Panc1 (cell line): ENCODE measurements at places on chromosomes 16 and 17. TPM values are rescaled to one million over a fixed set of nuclear protein-coding genes. Genes with fewer than 3 reads are reported as not detected.
A peak's percentile ranks its signal among the peaks of the same experiment; 100 is the strongest.

Gene CCL17
- not detected for total RNA-seq

Gene CD79B
- total RNA-seq: not detected

Gene TEKT3
- not detected for total RNA-seq

Gene NOS2
- total RNA-seq: 0.08 TPM

Gene KRT33A
- not detected for total RNA-seq

Gene SHPK
- 8.4 TPM for total RNA-seq

Gene BRICD5
- 8.7 TPM for total RNA-seq

Gene KRTAP9-4
- not detected for total RNA-seq

Gene CENPN
- 56.6 TPM for total RNA-seq

Gene SLC52A1
- 0.54 TPM for total RNA-seq

Gene COX4I1
- 429 TPM for total RNA-seq

DNA sequence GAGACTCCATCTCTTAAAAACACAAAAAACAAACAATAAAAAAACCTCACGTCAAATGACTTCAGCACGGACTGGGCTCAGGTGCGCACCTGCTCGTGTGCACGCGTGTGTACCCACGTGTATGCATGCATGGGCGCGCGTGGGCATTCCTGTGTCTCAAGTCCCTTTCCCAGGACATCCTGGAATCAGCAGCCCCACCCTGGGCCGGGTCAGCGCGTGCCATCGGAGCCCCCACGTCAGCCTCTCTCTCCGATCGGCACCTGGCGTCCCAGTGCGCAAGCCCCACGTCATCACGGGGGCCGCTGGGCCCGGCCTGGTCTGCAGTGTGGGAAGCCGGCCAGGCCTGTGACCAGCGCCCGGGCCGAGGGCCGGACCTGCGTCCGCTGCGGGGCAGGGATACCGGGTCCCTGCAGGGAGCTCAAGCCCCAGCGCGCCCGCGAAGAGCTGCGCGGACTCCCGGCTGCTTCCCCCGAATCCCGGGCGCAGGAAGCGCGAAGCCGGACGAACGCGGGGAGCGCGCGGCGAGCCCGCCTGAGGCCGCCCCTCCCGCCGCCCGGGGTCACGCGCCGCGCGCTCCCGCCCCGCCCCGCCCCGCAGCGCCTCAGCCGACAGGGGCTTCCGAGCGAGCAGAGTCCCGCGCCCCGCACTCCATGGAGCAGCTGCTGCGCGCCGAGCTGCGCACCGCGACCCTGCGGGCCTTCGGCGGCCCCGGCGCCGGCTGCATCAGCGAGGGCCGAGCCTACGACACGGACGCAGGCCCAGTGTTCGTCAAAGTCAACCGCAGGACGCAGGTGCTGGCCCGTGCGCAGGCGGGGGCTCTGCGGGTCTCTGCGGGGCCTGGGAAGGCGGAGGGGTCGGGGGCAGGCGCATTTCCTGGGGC, at the start of gene FN3K:
Gene FN3K, plus strand, starts transcription at position 629 of the 880 bp plus-strand sequence. Its CDS starts 22 bp downstream, at position 651.
- H3K27me3 ChIP-seq: no peaks in the 10 kb centered on the region
- DNase-seq: no peak
- H3K4me3 ChIP-seq: peak within 1 kb of the TSS; percentile 56
- no peaks in the 10 kb centered on the region for H3K36me3 ChIP-seq

- H3K27ac ChIP-seq: no peak overlapping the region
- H3K27me3 ChIP-seq: no peaks in the 10 kb centered on the region
- DNase-seq: no peak
- H3K36me3 ChIP-seq: no peaks in the 10 kb centered on the region; the same call in 1 of the 2 replicates
- H3K4me1 ChIP-seq: no peaks in the 10 kb centered on the region
- no peak overlapping the region for H3K4me3 ChIP-seq
These were observed 30.3 kb upstream of the IL17C start for GRCh38 chr16:88608076-88608475.

- no peak for DNase-seq
- no peaks in the 10 kb centered on the region for H3K4me1 ChIP-seq
- H3K4me3 ChIP-seq: no peak overlapping the region
- no peak overlapping the region for H3K27ac ChIP-seq
These were observed 9.8 kb upstream of the IL17C start for GRCh38 chr16:88628512-88628974.

GRCh38 chr16:21023509-21024202, 123.1 kb downstream of the LYRM1 start:
- DNase-seq: no peak
- H3K4me1 ChIP-seq: no peaks in the 10 kb centered on the region
- H3K27me3 ChIP-seq: no peaks in the 10 kb centered on the region

DNA sequence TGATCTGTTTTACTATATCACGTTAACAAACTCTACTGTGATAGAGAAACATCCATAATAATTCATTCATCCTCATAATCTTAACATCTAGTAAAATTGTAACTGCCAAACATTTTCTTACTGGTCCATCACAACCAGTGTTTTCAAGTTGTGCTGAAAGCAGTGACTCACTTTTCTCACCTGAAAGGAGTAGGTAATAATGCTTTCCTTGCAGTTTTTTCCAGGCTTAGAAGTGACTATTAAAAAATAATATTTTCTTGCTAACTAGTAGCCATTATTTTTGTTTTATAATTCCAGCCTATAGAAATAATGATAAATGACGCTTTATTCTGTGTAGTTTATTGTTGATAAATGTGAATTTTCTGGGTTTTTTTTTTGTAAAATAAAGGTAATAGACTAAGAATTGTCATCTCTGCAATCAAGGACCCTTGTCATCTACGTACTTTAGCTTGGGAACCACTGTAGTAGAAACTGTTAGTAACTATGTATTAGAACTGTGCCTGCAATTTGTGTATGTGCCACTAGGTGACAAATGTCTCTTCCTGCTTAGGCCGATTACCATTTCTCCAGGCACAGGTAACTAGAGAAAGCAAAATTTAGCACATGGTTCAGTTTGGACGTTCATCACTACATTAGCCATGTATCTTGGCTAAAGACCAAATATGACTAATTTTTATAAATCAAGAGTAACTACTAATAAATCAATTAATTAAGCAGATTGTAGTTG, 409.4 kb upstream of the ERCC4 start:
- no peak for DNase-seq
- H3K27ac ChIP-seq: no peak overlapping the region
- no peak overlapping the region for H3K4me3 ChIP-seq
- H3K36me3 ChIP-seq: no peaks in the 10 kb centered on the region
- no peaks in the 10 kb centered on the region for H3K4me1 ChIP-seq
- no peaks in the 10 kb centered on the region for H3K27me3 ChIP-seq

- H3K27me3 ChIP-seq: no peaks in the 10 kb centered on the region
- H3K36me3 ChIP-seq: peaks cover 3% of the 10 kb centered on the region
- peaks cover 6% of the 10 kb centered on the region; the same call in 1 of the 2 replicates for H3K4me1 ChIP-seq
- DNase-seq: no peak
- no peak overlapping the region for H3K4me3 ChIP-seq
- H3K27ac ChIP-seq: no peak overlapping the region
These were observed 169.5 kb upstream of the ZNF267 start for GRCh38 chr16:31704138-31704537.

DNA sequence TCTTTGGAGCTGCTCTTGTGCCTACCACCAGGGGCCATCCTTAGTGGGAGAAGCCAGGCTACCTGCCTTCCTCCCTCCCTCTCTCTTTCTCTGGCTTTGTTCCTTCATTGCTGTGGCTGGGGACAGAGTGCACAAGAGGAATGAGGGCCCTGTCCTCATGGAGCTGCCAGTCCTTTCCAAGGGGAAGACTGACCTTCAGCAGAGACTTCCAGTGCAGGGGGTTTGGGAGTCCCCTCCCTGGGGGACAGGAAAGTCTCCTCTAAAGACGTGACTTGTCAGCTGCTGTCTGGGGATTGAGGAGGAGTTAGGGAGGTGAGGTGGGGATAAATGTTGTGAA, 108.1 kb downstream of the CMIP start:
- peak overlapping the region; percentile 68; the same call in 1 of the 2 replicates for H3K27ac ChIP-seq
- DNase-seq: no peak
- no peaks in the 10 kb centered on the region for H3K36me3 ChIP-seq
- H3K27me3 ChIP-seq: no peaks in the 10 kb centered on the region
- peaks cover 29% of the 10 kb centered on the region for H3K4me1 ChIP-seq

DNA sequence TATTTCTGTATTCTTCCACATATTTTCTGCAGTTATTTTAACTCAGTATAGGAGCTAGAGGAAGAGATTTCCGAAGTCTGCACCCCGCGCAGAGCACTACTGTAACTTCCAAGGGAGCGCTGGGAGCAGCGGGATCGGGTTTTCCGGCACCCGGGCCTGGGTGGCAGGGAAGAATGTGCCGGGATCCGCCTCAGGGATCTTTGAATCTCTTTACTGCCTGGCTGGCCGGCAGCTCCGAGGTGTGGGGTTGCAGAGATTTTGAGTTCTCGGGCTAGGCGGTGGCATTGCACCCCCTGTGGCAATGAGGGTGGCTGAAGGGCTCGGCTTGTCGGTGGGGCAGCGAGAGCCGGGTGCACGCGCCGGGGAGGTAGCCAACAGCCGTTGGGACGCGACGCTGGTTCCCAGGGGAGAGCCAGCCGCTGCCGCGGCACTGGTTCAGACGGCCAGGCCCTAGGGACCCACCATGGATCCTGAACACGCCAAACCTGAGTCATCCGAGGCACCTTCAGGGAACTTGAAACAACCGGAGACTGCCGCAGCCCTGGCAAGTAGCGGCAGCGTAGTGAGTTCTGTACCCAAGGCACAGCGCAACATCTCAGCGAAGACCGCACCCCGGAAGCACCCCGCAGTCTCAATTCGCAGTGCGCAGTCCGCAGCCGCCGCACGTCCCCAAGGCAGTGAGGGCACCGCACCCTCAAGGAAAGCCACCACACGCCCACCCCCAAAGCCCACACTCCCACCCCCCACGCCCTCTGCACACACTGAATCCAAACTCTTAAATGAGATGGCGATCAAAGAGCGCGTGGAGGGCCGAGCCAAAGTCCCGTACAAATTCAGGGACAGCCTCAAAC, at the start of gene CMTM1:
Gene CMTM1, plus strand, starts transcription at position 389 of the 851 bp plus-strand sequence. Its CDS starts 75 bp downstream, at position 464.
- H3K4me1 ChIP-seq: no peaks in the 10 kb centered on the region; the same call in 1 of the 2 replicates
- no peak within 1 kb of the TSS for H3K4me3 ChIP-seq
- peaks cover 6% of the 10 kb centered on the region; the same call in 1 of the 2 replicates for H3K36me3 ChIP-seq
- DNase-seq: no peak
- no peak within 1 kb of the TSS for H3K27ac ChIP-seq

- no peak overlapping the region; the same call in 1 of the 2 replicates for H3K4me3 ChIP-seq
- H3K27me3 ChIP-seq: no peaks in the 10 kb centered on the region
- H3K36me3 ChIP-seq: peaks cover 14% of the 10 kb centered on the region
- no peak overlapping the region for H3K27ac ChIP-seq
- peaks cover 10% of the 10 kb centered on the region; the same call in 1 of the 2 replicates for H3K4me1 ChIP-seq
- no peak for DNase-seq
These were observed 1.0 kb upstream of the CSNK2A2 start for GRCh38 chr16:58198803-58199411.

DNA sequence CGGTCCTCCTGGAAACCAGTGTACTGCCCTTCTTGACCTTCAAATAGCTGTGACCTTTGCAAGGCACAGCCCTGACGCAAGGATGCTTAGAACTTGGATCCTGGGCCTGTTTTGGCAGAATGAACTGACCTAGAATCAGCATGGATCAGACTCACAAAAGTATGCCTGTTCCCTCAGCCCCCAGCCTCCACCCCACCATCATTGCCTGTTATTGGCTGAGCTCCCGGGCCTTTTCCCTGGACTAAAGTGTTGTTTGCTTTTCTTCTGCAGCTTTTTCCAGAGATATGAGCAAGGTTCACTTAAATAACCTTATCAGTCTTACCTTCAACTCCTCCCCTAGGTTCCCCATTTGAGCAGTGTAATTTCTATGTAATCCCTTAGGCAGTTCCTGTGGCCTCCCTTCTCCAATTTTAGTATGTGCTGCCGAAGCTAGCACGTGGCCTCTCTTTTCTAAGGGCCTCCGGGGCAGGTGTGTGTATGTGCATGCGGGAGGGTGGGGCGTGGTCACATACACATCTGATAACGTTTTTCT, 347.4 kb downstream of the MAF start:
- H3K27me3 ChIP-seq: no peaks in the 10 kb centered on the region
- no peak overlapping the region for H3K27ac ChIP-seq
- H3K4me3 ChIP-seq: no peak overlapping the region
- no peak for DNase-seq

- H3K36me3 ChIP-seq: no peaks in the 10 kb centered on the region
- no peak overlapping the region for H3K27ac ChIP-seq
- H3K4me1 ChIP-seq: no peaks in the 10 kb centered on the region
These were observed 9.4 kb upstream of the TOP2A start for GRCh38 chr17:40427002-40427491.

DNA sequence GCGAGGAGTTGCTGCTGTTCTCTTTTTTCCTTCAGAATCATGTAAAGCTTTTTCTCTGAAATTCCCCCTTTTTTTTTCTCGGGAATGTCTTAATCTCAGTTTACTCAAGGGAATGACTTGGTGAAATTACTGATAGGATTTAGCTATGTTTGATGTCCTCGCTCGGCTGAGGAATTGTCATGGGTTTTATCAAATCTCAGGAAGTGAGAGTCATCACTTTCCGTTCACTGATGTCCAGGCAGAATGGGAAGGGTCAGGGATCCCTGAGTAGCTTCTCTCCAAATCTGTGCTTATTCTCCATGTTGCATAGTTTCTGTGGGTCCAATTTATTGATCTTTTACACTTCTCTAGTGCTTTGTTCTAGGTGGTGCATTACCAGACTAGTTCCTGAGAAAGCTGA, 6.3 kb downstream of the IGSF6 start:
- no peaks in the 10 kb centered on the region for H3K27me3 ChIP-seq
- H3K4me3 ChIP-seq: no peak overlapping the region
- no peak for DNase-seq
- no peaks in the 10 kb centered on the region for H3K36me3 ChIP-seq

DNA sequence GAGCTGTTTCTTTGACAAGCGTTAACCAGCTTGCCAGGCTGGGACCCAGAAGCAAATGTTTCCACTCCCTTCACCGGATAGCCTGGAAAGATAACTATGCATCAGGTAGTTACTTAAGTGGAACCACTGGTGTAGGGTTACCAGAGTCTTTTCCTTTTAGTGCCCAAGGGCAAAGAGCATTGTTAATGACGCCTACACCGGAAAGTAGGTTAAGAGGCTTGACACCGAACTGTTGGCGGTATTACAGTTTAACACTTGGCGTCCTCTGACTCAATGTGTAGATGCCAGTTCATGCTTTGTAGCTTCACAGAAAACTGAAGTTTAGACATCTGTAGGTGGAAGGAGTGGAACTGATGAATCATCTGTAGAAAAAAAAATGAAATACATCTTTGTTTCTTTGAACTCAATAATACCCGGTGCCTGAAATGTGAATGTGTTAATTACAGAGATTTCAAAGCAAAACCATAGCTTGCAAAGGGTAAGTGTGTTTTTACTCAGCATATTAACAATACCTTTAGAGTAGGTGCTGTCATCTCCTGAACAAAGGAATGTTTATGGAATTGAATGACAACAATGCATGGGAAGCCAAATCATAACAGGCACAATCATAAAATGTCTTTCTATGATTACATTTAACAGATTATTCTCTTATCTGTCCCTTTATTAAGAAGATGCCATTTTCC, 426.7 kb upstream of the SALL1 start:
- H3K36me3 ChIP-seq: no peaks in the 10 kb centered on the region
- no peak overlapping the region for H3K4me3 ChIP-seq
- DNase-seq: no peak
- no peaks in the 10 kb centered on the region for H3K27me3 ChIP-seq
